Brain pericyte (primary cell): ENCODE measurements at places on chromosomes 3 and 15.

GRCh38 chr15:40097096-40097967 is 11.3 kb downstream of the BMF start:
- DNase-seq: no peak

GRCh38 chr3:193347521-193348501 is 30.7 kb downstream of the ATP13A5 start:
- DNase-seq: no peak

DNA sequence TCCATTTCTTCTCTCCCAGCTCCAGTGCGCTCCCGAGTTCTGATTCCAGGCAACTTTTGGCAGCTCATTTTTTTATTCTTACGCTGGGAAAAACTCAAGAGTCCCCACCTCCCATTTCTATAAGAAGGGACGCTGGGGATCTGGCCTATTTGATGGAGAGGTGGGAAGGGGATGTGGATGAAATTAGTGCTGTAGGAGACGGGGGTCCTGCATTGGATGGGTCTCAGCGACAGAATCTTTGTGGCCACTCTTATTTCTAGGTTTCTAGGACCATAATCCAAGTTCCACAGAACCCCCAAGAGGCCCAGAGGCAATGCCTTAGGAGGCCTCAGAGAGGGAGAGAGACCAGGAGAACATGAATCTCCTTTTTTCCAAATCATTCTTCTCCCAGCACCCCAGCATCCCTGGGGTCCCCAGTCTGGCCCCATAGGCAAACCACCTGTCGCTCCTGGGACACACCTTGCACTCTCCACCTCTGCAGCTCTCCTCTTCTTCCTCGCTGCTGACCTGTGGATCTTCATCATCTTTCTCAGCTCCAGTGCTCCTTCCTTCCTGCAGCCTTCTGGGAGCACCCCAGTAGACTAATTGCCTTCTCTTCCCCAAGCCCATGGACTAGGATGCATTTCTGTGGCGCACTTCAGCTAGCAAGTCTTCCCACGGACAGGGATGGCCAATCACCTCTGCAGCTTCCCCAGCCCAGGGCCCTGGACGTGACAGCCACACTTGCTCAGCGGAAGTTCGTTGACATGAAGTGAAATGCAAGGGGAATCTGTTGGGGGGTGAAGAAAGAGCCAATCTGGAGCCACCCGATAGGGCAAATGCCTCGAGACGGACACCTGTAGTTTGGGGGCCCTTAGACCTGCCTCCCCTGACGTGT is 100.1 kb upstream of the ALDH1A3 start:
- no peak for DNase-seq

DNA sequence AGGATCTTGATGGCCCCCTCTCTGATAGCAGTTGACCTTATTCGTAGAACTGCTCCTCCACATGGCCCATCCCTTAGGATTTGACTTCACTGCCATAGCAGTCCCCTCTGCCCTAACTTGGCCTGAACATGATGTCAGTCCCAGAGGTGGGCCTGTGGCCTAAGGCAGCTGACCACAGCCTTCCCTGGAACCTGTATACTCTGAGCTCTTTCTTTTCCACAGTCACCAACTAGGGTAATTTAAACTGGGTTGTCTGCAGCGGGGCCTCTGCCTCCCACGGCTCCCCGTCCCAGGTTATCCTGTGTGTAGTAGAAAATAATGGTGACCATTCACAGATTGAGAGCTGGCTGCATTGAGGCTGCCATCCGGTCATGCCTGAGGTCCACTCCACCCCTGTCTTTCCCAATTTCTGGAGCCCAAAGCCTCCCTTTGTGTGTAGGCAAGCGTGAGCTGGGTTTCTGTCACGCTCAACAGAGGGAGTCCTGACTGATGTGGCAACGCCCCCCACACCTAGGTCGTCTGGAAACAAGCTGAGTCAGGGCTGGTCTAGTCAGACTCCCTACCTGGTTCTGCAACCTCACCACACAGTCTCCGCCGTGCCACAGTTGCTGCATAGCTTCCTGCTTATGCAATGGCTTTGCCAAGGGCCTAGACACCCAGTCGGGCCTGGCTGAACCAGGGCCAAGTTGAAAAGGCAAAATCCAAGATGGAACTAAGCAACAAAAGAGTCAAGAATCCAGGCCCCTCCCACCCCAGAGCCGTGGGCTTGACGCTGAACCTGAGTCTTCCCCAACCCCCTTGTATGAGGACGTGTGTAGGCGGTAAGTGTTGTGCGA is 284.5 kb downstream of the XXYLT1 start:
- DNase-seq: no peak

DNA sequence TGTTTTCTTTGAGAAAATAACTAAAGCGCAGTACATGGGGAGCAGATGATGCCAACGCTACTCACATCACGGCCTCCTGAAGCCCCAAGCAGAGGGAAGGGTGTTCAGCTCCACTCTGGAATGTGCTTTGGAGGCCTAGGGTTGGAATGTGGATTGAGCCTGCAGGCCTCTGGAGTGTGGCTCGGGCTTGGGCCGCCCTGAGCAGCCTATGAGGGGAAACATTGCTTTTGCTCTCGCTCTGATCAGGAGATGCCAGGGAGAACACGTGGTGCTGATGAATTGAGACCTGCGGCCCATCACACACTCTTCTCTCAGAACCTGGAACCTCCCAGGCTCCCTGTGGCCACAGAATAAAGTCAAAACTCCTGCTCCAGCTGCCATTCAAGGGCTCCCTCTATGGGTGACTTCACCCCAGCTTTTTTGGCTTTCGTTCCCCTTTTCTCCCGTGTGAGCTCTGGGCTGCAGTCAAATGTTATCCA is 23.3 kb downstream of the CCDC13 start:
- no peak for DNase-seq

DNA sequence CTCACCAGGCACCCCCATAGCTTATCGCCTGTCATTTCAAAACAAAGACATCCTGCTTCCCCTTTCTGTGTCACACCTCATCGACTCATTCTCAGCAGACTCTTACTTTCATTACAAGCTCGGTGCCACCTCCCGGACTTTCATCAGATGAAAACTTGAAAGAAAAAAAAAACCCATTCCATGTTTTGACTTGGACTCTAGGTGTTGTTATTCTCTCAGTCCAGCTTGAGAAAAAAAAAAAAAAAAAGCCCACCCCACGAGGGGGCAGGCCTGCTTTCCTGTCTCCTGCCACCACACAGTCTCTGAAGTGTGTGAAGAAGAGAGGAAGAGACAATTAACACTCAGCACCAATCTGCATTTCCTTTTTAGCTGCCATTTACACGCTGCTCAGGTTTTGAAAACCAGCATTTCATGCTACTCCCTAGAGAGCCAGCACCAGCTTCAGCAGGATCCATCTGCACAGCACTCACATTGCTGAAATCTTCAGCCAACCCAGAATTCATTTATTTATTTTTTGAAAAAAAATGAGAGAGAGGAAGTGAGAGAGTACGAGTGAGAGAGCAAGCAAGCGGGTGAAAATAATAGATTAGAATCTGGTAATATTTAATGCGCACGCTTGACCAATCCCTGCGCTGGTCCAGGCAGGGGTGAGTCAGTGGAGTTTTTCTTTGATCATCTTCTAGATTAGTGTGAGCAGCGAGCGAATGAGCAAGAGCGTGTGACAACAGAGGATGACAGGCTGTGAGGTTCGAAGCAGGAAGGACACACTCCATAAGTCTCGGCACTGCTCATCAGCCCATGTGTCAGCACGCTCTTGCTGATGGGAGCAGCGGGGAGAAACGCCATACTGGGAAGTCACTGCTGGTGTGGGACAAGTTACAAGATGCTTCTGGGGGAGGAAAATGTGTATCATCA is 23.5 kb downstream of the ZNF80 start:
- DNase-seq: peak; percentile 87

DNA sequence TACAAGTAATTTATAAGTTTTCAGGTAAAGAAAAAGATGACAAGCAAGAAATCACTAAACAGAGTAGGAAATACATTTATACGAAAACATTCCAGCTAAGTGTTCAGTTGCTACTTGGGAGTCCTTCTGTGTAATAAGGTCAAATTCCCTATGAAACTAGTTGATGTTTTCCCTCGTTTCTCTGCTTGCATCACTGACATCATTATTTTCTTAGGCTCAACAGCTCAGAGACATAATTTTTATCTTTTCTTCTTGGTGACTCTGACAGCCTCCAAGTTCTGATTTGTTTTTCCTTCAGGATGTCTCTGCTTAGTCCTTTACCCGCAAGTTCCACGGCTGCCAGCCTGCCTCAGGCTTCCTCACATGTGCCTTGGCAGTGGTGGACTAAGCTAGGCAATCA is 173.6 kb downstream of the P3H2 start:
- no peak for DNase-seq

GRCh38 chr3:66638717-66639116 is 137.9 kb upstream of the LRIG1 start:
- DNase-seq: no peak

DNA sequence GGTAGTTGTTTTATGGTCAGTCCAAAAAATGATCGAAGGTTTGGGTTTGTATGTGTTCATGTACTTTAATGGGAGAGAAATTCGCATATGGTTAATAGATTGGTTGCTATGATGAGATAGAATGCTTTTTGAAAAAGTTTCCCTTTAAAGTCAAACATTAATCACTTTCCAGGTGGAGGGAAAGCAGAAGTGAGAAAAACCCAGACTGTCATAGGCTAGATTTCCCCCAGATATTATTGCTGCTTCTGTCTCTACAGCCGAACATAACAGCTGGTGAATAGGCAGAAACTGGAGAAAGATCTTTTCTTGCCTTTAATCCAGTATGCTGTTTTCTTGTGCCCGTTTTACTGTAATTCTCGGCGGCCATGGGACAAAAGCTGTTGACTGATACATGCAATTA is 287.6 kb downstream of the SOX2 start:
- no peak for DNase-seq

GRCh38 chr3:65846936-65847335 is 191.8 kb downstream of the MAGI1 start:
- no peak for DNase-seq

DNA sequence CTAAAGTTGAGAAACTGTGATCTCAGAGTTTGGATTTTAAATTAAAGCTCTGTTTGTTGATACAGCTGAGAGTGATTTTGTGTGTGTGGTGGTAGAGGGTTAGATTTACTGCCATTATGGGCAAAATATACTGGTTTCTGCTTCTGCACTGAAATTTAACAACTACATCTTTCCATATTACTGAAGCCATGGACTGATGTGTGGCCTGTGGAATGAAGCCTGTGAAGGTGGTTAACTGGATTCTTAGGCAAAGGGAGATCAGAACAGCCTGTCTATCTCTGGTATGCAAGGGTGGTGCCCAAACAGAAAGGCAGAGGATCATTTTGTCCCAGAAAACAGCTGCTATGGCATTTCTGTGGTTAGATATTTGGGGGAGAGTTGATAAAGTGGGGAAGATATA is 297.3 kb upstream of the THBS1 start:
- DNase-seq: no peak
